ENCODE measurements at places on chromosomes 12 and 14.

DNA sequence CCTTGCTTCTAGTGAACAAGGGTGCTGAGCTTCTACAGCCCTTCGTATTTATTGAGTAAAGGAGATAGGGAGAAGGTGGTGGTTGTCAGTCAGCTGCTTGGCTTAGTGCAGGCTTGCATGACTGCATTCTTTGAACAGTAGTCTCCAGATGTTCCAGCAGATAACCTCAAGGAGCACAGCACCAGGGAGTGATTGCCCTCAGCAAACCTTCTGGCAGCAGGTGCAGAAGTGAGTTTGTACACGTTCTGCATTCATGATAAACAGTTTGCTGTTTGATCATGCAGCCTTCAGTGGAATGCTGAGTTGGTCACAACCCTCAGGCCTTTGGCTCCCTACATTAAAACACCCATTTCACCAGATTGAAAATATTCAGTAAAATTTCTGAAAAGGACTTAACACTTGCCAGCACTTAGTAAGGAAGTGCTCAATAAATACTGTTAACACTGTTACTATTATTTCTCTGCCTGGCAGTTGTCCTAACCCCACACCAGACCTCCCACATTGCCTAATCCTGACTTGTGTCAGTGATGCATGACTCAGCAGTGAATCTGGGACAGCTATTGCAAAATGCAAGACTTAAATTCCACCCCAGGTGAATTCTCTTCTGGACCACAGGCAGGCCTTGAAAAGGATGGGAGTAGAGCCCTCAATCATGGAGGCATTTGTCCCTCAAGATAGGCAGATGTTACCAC, 18.9 kb upstream of the CARMIL3 start:
- DNase-seq, result no peak

- no peak for DNase-seq
Measured at GRCh38 chr12:78128211-78128610, 297.5 kb downstream of the NAV3 start.

GRCh38 chr14:100030452-100031153, 34.6 kb upstream of the EVL start:
- no peak for DNase-seq

- no peak for DNase-seq
Measured at GRCh38 chr12:100481021-100481420, 7.4 kb downstream of the NR1H4 start.

- DNase-seq, result no peak
Measured at GRCh38 chr12:51265024-51265423, 5.2 kb downstream of the SMAGP start.

DNA sequence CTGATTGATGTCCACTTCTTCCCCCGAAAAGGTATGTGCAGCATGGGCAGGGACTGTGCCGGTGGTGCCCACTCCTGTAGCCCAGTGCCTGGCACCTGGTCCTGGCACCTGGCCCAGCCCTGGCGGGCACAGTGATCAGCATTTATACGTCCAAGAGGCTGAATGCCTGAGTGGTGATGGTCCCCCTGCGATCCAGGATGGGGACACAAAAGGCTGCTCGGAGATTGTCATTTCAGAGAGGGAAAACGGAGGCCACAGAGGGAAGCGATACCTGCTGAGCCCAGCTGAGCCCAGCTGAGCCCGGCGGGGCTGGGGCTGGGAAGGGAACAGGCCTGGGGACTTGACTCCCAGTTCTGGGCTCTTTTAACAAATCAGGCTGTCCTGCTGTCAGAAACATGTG, 55.8 kb downstream of the PRIMA1 start:
- no peak for DNase-seq

- no peak for DNase-seq
Measured at GRCh38 chr14:21185491-21185890, 29.6 kb upstream of the OR5AU1 start.

- DNase-seq, result no peak
Measured at GRCh38 chr12:117412465-117413188, 51.2 kb upstream of the NOS1 start.

DNA sequence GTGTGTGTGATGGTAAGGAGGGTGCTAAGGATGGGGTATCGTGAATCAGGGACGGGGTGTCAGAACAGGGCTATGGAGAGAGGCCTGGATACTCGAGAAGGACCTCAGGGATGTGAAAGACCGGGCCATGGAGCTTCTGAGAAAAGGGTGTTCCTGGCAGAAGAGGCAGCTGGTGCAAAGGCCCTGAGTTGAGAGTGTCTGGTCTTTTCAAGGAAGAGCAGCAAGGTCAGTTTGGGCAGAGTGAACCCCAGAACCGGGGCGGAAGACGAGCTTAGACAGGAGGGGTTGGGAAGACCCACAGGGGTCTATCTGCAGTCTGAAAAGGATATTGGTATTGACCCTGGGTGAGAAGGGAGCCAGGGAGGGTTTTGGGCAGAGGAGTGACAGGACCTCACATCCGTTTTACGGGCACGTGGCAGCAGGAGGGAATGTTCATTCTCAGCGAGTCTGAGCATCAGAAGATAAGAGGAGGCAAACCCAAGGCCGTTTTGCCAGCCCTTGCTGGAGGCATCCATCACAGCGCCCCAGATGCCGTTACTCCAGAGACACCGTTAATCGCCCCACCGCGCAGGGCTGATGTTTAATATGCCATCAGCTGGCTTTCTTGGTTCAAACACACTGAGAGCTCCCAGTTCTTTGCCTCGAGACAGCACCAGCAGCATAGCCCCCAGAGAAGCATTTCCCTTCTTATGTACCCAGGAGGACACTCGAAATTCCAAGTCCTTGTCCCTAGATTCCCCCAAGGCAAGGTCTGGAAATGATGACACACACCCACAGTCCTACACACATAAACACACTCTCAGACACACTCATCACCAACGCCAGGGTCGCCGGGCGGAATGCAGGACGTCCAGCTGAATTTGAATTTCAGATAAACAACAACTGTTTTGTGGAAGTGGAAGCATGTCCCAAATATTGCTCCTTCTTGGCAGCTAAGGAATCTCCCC, 41.4 kb upstream of the EML1 start:
- DNase-seq, result no peak
